ENCODE measurements at places on chromosomes 7 and 10. TPM values are rescaled to one million over a fixed set of nuclear protein-coding genes. Genes with fewer than 3 reads are reported as not detected.

GRCh38 chr7:114415064-114415989 is 712 bp downstream of the FOXP2 start:
- H3K4me1 ChIP-seq = peaks cover 5% of the 10 kb centered on the region
- H3K4me3 ChIP-seq = peak overlapping the region; percentile 67
- no peak for DNase-seq
- H3K27me3 ChIP-seq = no peaks in the 10 kb centered on the region
- no peak overlapping the region for H3K27ac ChIP-seq

DNA sequence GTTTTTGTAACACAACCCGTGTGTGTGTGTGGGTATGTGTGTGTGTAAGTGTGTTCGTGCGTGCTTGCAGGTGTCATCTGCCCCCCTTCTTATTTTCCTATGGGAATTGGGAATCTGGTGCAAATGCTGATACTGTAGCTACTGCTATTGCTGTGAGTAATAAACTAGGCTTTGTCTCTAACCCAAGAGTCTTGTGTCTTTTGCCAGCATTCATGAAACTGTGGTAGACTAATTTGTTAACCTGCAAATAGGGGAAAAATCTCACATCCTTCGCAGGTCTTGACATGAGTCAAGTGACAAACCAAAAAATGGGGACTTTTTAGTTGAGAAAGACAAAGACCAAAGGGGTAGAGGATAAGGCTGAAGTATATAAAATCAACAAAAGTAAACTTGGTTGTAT is 57.9 kb upstream of the FAM133B start:
- H3K36me3 ChIP-seq = no peaks in the 10 kb centered on the region
- no peak overlapping the region for H3K27ac ChIP-seq
- peaks cover 25% of the 10 kb centered on the region for H3K4me1 ChIP-seq
- no peaks in the 10 kb centered on the region for H3K27me3 ChIP-seq

- H3K27ac ChIP-seq = no peak overlapping the region
- DNase-seq = no peak
- H3K36me3 ChIP-seq = no peaks in the 10 kb centered on the region
- H3K4me3 ChIP-seq = no peak overlapping the region
- no peaks in the 10 kb centered on the region for H3K27me3 ChIP-seq
Measured at GRCh38 chr7:83691095-83691494, 42.2 kb upstream of the SEMA3E start.

- DNase-seq = no peak
- H3K36me3 ChIP-seq = no peaks in the 10 kb centered on the region
- H3K4me1 ChIP-seq = peaks cover 30% of the 10 kb centered on the region
- no peaks in the 10 kb centered on the region for H3K27me3 ChIP-seq
Measured at GRCh38 chr10:59876695-59877094, 29.7 kb downstream of the CCDC6 start.

GRCh38 chr10:61480208-61480607 is 27.0 kb upstream of the TMEM26 start:
- no peaks in the 10 kb centered on the region for H3K27me3 ChIP-seq
- no peak overlapping the region for H3K4me3 ChIP-seq
- peaks cover 8% of the 10 kb centered on the region for H3K4me1 ChIP-seq
- H3K36me3 ChIP-seq = no peaks in the 10 kb centered on the region
- H3K27ac ChIP-seq = no peak overlapping the region
- no peak for DNase-seq

DNA sequence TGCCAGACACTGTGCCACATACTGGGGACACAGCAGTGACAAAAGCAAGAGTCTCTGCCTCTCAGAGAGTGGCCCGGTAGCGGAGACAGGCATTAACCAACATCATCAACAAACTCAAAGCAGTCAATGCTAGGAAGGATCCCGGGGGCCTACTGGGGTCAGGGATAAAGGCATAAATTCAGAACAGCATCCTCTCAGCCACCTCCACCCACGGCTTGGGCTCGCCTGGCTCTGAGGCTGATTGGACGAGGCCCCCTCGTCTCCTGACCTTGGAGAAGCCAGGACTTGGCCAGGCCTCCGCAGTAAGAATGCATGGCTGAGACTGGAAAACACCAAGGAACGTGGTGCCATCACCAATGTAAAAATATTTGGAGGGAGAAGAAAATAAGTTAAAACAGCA is 102.1 kb downstream of the ARHGAP22 start:
- H3K4me1 ChIP-seq = peaks cover 8% of the 10 kb centered on the region
- H3K36me3 ChIP-seq = peaks cover 14% of the 10 kb centered on the region
- no peak for DNase-seq
- no peak overlapping the region for H3K4me3 ChIP-seq
- H3K27me3 ChIP-seq = no peaks in the 10 kb centered on the region

- H3K36me3 ChIP-seq = no peaks in the 10 kb centered on the region
- no peak for DNase-seq
- H3K27me3 ChIP-seq = no peaks in the 10 kb centered on the region
- no peak overlapping the region for H3K4me3 ChIP-seq
Measured at GRCh38 chr7:113414401-113415035, 296.2 kb upstream of the SMIM30 start.

DNA sequence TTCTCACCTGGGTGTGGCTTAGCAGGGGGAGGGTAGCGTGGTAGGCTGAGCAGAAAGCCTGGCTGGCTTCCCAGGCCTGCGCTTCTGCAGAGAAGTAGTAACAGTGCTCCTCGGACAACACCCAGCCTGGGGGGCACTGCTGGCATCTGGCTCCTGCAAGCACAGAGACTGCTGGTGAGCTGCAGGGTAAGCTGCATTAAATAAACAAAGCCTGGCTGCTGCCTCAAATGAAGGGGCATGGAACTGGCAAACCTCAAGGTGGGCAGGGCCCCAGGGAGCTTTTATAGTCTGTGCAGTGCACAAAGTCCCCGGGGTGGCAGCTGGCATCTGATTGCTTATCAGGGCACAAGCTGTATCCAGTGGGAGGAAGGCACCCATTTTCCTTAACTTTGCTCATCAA is 3.9 kb downstream of the KLRG2 start:
- peaks cover 40% of the 10 kb centered on the region for H3K27me3 ChIP-seq
- no peak overlapping the region for H3K4me3 ChIP-seq
- no peaks in the 10 kb centered on the region for H3K36me3 ChIP-seq
- no peak for DNase-seq

Gene PAX4
- total RNA-seq = not detected

DNA sequence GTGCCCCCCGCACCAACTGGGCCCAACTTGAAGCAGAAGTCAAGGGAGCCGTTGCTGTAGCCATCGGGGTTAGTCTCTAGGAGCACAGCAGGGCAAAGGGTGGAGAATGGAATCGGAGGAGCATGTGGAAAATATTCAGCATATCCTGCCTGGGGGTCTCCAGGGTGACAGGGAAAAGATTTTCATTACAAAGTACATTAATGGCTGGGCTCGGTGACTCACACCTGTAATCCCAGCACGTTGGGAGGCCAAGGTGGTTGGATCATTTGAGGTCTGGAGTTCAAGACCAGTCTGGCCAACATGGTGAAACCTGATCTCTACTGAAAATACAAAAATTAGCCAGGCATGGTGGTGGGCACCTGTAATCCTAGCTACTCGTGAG is 53.8 kb upstream of the ABLIM1 start:
- DNase-seq = no peak
- peaks cover 10% of the 10 kb centered on the region for H3K27me3 ChIP-seq
- no peak overlapping the region for H3K27ac ChIP-seq
- peaks cover 51% of the 10 kb centered on the region for H3K4me1 ChIP-seq

Gene CUBN
- total RNA-seq = 0.88 TPM

DNA sequence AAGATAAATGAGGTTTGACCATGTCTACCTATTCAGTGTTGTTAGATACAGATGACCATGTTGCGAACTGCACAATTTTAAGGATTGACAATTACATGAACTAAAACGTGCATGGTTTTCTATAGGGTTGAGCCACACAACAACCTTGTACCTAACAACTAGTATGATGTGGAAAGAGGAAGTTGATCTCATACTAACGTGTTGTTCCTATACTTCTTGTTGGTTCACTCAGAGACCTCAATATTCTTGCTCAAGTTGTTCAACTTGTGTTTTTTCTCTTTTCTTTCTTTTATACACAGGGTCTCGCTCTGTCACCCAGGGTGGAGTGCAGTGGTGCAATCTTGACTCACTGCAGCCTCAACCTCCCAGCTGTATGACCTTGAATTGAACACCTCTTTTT is 6.1 kb upstream of the KEL start:
- no peak for DNase-seq
- H3K27me3 ChIP-seq = no peaks in the 10 kb centered on the region

- no peak for DNase-seq
- no peaks in the 10 kb centered on the region for H3K36me3 ChIP-seq
- no peak overlapping the region for H3K4me3 ChIP-seq
Measured at GRCh38 chr10:51935341-51935740, 235.9 kb upstream of the CSTF2T start.

- no peak overlapping the region for H3K4me3 ChIP-seq
- H3K27me3 ChIP-seq = no peaks in the 10 kb centered on the region
- DNase-seq = peak; percentile 50
- H3K36me3 ChIP-seq = no peaks in the 10 kb centered on the region
- H3K27ac ChIP-seq = no peak overlapping the region
Measured at GRCh38 chr10:23341004-23341403, 3.6 kb downstream of the C10orf67 start.

- H3K4me1 ChIP-seq = peaks cover 29% of the 10 kb centered on the region
- DNase-seq = peak; percentile 82
- H3K27me3 ChIP-seq = no peaks in the 10 kb centered on the region
- H3K27ac ChIP-seq = no peak overlapping the region
- H3K36me3 ChIP-seq = no peaks in the 10 kb centered on the region
Measured at GRCh38 chr7:143416565-143417149, 8.0 kb upstream of the EPHA1 start.

GRCh38 chr7:104536956-104537355 is 208.6 kb downstream of the LHFPL3 start:
- no peak for DNase-seq
- no peak overlapping the region for H3K4me3 ChIP-seq
- H3K4me1 ChIP-seq = no peaks in the 10 kb centered on the region

Gene VSTM2A
- total RNA-seq = not detected

- no peak overlapping the region for H3K4me3 ChIP-seq
- DNase-seq = no peak
- H3K36me3 ChIP-seq = no peaks in the 10 kb centered on the region
- no peaks in the 10 kb centered on the region for H3K4me1 ChIP-seq
- H3K27ac ChIP-seq = no peak overlapping the region
Measured at GRCh38 chr7:71613313-71613712, 481.4 kb downstream of the GALNT17 start.

DNA sequence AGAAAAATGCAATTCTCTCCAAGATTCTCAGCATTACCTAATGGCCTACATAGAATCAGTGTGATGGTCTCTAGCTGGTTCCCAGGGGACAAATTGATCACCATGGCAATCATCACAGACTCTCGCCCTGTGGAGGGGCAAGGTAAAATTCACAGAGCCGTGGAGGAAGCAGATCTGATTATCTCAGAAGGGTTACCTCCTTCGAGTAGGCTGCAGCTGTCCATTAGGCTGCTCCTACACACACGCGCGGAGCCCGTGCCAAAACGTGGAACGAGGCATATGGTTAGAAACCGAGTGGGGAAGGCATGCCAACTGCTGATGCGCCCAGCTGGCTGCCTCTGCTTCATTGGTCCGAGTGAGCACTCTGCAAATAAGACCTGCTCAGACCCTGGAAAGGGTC is 52.8 kb upstream of the PTER start:
- no peaks in the 10 kb centered on the region for H3K4me1 ChIP-seq
- H3K27ac ChIP-seq = no peak overlapping the region
- no peak for DNase-seq

GRCh38 chr7:120714945-120715344 is 143.0 kb downstream of the TSPAN12 start:
- no peaks in the 10 kb centered on the region for H3K4me1 ChIP-seq
- DNase-seq = no peak
- no peak overlapping the region for H3K27ac ChIP-seq

Gene CXCL12
- total RNA-seq = 358 TPM

GRCh38 chr7:97346349-97346748 is 228.9 kb downstream of the SDHAF3 start:
- H3K27me3 ChIP-seq = no peaks in the 10 kb centered on the region
- no peaks in the 10 kb centered on the region for H3K36me3 ChIP-seq
- no peaks in the 10 kb centered on the region for H3K4me1 ChIP-seq

DNA sequence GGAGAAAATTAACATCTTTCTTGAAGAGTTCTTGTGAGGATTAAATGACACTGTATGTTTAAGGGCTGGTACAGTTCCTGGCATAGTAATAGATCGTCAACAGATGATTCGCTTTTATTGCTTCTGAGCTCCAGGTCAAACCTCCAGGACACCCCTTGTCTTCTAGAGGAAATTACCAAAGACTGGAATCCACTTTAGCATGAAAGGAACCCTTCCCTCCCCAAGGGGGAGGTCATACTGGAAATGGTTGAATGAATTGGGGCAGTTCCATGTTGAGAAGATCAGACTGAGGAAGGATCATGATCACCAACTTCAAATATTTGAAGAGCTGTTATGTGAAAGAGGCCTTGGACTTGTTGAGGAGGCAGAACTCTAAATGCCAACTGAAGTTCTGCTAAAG is 8.9 kb downstream of the NFE2L3 start:
- H3K4me3 ChIP-seq = no peak overlapping the region
- H3K27ac ChIP-seq = no peak overlapping the region
- no peak for DNase-seq
- no peaks in the 10 kb centered on the region for H3K36me3 ChIP-seq
- peaks cover 10% of the 10 kb centered on the region for H3K4me1 ChIP-seq

- H3K27me3 ChIP-seq = no peaks in the 10 kb centered on the region
- peak; percentile 91 for DNase-seq
- peak overlapping the region; percentile 82 for H3K4me3 ChIP-seq
- peaks cover 6% of the 10 kb centered on the region for H3K36me3 ChIP-seq
Measured at GRCh38 chr7:48088559-48089045, 463 bp upstream of the UPP1 start.

Gene ST8SIA6
- 0.88 TPM for total RNA-seq

Gene ZNF22
- total RNA-seq = 14.4 TPM

DNA sequence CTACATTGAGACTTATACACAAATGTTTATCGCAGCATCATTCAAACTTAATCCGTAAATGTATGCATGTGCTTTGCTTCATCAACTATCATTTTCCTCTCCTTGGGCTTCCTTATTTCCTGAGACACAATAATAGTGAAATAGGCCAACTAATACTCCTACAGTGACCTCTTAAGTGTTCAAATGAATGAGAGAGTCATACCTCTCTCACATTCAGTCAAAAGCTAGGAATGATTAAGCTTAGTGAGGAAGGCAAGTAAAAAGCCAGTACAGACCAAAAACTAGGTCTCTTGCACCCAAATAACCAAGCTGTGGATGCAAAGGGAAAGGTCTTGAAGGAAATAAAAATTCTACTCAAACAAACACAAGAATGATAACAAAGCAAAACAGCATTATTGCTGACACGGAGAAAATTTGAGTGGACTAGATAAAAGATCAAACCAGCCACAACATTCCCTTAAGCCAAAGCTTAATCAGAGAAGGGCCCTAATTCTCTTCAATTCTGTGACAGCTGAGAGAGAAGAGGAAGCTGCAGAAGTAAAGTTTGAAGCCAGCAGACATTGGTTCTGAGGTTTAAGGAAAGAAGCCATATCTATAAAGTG is 72.3 kb downstream of the GLCCI1 start:
- H3K4me3 ChIP-seq = no peak overlapping the region
- DNase-seq = no peak
- no peaks in the 10 kb centered on the region for H3K27me3 ChIP-seq

Gene PRLHR
- total RNA-seq = not detected

GRCh38 chr10:3775696-3776551 is 9.1 kb downstream of the KLF6 start:
- H3K27ac ChIP-seq = peak overlapping the region; percentile 89
- H3K27me3 ChIP-seq = no peaks in the 10 kb centered on the region
- H3K4me1 ChIP-seq = peaks cover 61% of the 10 kb centered on the region
- H3K36me3 ChIP-seq = peaks cover 52% of the 10 kb centered on the region
- peak; percentile 69 for DNase-seq
